Activated CD4-positive, alpha-beta T cell treated with anti-CD3 and anti-CD28 coated beads for 48 hours (primary cell): ENCODE measurements at places on chromosomes 3 and 15.

- DNase-seq, result no peak
Observed at GRCh38 chr3:33634262-33634661, 83.8 kb downstream of the CLASP2 start.

DNA sequence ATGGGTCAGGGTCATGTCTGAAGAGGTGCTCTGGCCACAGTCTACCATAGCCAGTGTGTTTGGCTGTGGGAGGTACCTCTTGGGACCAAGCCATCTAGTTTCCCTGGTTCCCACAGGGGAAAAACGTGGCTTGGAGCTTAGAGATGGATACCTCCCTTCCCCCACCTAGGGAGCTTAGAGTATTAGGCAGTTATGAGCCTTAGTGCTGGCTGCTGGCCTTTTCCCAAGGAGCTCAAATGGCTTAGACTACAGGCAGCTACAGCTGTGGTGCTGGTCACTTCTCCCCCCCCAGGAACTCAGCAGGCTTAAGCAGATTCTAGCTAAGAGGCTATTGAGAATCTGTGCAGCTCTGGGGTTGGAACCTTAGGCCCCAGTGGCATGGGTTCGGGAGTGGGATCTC is 591.2 kb downstream of the NSUN3 start:
- DNase-seq, result no peak

GRCh38 chr3:184230603-184231528 is 1.5 kb downstream of the VWA5B2 start:
- no peak for DNase-seq

- DNase-seq, result no peak
Observed at GRCh38 chr3:102593812-102594602, 159.2 kb downstream of the ZPLD1 start.

- no peak for DNase-seq
Observed at GRCh38 chr15:66477011-66477410, 20.6 kb downstream of the SNAPC5 start.

DNA sequence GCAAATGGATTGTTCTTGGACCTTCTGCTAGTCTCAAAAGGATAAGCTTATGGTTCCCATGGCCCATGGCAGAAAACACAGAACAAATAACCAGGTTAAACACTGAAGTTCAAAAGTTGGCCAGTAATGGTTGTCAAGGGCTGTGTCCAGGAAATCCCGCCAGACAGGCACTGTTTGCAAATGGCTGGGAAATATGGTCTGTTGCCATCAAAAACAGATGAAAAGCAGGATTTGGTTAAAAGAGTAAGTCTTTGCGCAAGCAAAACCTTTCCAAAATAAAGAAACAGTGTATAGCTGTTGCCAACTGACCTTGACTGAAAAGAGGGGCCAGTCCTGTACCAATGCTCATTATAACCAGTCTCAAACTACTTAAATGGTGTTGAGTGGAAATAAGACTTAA is 58.6 kb downstream of the WWTR1 start:
- no peak for DNase-seq
